Substantia nigra (tissue), 51 donors: ENCODE measurements at places on chromosomes 1 and 21.

- no peak for DNase-seq
Measured at GRCh38 chr1:16141573-16142336, 14.1 kb downstream of the EPHA2 start.

GRCh38 chr1:55331351-55331750, 116.2 kb upstream of the USP24 start:
- DNase-seq: no peak

DNA sequence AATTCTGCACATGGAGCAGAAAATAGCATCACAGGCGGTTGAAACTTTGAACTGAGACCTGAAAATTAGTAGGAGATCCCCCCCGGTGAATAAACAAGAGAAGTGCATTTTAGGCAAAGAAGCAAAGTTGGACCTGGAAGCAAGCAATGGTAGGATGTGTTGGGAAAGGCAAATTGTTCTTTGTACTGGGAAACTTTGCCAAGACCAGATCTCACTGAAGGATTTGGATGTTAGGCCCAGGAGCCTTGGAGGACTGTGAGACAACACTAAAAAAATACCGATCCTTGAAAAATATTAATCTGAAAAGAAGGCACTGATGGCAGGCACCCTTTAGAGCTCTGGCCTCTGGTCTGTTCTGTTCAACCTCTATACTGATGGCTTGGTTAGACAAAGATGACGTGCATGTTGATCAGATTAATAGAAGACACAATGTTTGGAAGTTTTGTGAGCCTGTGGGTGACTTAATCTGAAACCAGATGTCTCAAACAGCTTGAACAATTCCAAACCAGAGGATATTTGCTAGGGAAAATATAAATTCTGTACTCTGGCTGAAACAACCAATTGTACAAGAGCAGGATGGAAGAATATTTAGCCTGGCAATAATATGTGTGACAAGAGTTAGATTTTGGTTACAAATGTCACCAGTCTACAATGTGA, 108.4 kb downstream of the ROR1 start:
- DNase-seq: no peak

- no peak for DNase-seq
Measured at GRCh38 chr1:152718238-152718637, 10.3 kb downstream of the LCE4A start.

DNA sequence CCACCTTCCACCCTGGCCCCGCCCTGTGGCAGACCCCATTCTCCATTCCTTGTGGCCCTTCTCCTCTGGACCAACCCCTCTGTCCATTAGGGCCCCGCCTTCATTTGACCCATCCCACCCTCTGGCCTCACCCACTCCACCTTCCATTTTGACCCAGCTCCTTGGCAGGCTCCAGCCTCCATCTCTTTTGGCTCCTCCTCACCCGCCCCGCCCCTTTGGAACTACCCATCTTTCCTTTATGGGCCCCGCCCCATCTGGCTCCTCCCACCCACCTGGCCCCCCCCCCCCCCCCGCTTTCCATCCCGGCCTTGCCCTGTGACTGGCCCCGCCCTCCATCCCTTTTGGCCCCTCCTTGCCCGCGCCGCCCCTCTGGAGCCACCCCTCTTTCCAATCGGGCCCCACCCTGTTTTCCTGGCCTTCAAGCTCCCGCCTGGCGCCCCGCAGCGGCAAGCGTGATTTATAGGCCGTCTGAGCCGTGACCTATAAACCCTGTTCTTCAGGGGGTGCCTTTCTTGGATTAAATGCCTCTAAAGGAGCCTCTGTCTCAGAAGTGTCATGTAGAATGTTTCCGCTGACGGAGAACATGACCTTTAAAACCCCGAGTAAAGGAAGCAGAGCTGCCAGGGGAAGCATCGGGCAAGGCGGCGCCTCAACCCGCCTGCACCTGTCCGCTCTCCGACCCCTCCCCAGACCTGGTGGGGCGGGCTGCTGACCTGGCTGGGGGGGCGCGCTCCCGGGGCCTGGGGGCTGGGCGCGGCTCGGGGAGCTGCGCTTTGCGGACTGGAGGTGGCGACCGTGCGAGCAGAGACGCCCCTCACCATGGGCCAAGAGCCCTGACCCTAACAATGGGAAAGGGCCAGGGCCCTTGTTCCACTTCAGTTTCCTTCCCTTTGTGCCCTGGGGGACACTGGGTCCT, 178.0 kb downstream of the CAMTA1 start:
- no peak for DNase-seq

DNA sequence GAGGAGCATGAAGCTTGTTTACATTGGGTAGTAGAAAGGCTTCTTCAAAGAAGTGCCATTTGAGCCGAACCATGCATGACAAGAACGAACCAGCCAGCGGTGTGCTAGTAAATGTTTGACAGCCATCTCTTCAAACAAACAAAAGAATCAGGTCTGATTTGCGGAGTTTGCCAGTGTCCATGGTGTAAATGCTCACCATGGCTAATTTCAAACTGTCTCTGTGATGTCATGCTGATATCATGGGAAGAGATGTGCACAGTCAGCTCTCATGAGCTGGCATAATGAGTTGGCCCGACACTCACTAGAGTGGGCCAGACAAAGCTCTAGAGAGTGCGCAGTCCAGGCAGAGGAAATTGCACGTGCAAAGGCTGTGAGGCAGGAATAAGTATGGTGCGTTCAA, 101.1 kb downstream of the KAZN start:
- no peak for DNase-seq
